ENCODE measurements at places on chromosomes 4 and X.
A peak's percentile ranks its signal among the peaks of the same experiment; 100 is the strongest.

DNA sequence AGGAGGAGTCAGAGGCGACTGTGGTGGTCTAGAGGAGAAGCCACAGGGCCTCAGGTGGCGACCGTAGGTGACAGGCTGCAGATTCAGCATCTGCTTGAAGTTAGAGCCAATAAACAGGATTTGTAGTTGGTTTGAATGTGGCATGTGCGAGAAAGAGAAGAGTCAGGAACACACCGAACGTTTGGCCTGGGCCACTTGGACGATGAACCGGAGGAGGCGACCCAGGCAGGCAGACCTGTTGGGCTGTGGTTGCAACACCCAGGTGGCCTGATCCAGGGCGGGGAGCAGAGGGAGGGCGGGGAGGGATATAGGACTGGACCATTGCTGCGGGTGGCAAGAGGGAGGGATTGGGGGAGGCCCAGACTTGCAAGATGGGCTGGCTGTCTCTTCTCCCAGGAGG lies 10.0 kb upstream of the PSAPL1 start:
- no peak for DNase-seq

GRCh38 chrX:21966866-21967265 lies 26.4 kb downstream of the SMS start:
- DNase-seq = no peak

- peak; percentile 0 for DNase-seq
These were observed 34.9 kb downstream of the MMRN1 start for GRCh38 chr4:89929425-89930159.

GRCh38 chrX:101482296-101482695 lies 3.0 kb upstream of the ARMCX4 start:
- no peak for DNase-seq

DNA sequence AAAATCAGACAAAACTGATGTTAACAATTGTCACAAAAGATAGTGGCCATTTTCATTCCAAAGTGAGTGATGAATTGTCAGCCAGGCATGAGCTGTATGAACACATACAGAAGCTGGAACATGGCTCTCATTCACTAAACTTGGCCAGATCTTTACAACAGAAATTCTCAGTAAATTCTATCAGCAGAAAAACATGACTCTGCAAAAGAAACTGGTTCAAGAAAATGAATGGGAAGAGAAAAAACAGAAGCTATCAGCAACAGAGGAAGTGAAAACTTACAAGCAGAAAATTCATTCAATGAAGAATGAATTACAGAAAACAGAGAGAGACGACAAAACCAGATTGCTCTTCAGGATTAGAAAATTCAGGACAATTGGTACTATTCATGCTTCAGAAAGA lies 249.6 kb downstream of the COL25A1 start:
- no peak for DNase-seq

GRCh38 chrX:853304-853703 lies 222.7 kb downstream of the SHOX start:
- no peak for DNase-seq

GRCh38 chr4:24932515-24933225 lies 19.8 kb upstream of the CCDC149 start:
- DNase-seq = no peak

DNA sequence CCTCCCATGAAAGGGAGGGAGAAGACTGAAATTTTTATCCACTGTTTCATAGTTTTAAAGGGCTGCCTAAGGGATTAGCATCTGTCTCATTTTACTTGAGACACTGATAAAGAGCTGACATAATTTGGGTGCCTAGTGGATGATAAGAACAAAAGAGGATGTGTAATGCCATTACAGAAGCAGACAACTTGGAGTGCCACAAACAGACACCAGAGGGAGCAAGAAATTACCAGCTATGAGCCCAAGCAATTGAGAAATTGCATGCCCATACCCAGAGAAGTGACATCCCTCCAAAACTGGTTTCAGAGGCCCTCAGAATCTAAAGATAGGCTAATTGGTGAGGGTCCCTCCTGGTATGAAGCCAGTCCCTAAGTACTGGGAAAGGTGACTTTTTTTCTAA lies 38.5 kb upstream of the POU3F4 start:
- DNase-seq = peak; percentile 0
